ENCODE measurements at places on chromosomes 11 and 22.

GRCh38 chr11:34897171-34897870 lies 18.9 kb downstream of the APIP start:
- DNase-seq, result no peak

DNA sequence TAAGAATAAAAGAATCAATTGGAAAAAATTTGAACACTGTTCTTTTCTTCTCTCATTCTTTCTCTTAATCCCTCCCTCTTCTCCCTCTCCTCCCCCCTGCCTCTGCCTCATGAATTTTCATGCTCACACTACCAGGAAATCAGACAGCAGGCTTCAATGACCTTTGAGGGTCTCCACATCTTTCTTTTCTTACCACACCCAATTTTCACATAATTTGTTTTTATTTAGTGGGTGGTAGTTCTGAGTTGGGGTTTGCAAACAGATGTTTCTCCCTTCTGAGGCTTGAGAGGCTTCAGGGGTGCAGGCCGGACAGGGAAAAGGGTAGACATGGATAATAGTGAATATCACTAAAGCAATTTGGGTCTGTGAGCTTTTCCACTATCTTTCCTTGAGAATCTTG lies 95.5 kb downstream of the SPATA19 start:
- DNase-seq, result no peak

DNA sequence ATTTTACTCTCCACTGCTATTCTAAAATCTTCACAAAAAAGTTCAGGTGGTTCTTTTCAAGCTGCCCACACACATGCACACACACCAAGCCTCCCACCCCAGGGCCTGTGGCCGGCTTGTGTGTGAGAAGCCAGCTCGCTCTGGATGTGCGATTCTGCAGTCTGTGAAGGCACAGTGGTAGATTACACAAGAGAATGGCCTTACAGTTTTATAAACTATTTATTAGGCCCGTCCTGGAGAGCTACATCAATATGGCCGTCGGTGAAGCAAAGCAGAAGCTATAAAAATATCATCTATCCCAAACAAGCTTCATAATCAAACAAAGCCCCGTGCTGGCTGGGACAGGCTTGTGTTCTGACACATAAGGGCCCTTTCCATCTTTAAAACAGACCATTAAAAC lies 240.5 kb downstream of the OPCML start:
- DNase-seq, result no peak

DNA sequence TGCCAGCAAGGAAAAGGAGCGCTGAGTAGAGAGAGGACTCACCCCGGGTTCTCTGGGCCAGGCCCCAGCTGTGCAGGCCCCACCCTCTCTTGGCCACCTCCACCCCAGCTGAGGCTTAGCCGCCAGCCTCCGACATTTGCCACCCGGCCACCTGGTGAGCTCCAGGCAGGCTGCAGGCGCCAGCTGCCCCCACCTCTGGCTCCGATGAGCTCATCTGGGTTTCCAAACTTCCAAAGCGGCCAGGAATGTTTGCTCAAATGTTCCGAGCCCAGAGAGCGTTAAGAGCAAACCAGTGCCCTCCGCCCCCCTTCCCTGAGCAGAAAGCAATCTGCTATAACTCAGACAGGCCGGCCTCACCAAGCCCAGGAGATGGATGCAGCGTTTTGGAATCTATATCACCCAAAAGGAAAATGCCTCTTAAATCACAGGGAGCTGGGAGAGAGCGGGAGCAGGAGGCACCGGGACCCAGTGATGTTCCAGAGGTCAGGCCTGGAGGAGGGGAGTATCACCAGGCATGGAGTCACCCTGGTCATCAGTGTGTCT lies 9.1 kb upstream of the MN1 start:
- no peak for DNase-seq

DNA sequence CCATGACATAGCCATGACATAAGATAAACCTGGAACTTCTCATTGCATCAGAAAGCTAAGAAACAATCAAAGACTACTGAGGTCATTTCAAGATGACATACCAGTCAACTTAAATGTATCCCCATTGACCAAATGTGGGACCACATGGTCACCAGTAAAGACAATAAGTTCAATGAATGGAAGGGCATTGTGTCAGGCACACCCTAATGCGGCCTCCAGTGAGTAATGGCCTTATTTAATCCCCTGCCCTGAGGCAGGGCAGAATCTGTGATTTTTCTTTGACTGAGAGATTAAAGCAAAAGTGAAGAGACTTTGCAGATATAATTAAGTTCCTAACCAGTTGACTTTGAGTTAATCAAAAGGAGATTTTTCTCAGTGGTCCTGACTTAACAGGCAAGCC lies 17.3 kb upstream of the SYT8 start:
- no peak for DNase-seq

GRCh38 chr11:4087551-4087950 lies 7.0 kb upstream of the RRM1 start:
- DNase-seq, result no peak

GRCh38 chr11:45960387-45961095 lies 38.1 kb downstream of the LARGE2 start:
- no peak for DNase-seq

DNA sequence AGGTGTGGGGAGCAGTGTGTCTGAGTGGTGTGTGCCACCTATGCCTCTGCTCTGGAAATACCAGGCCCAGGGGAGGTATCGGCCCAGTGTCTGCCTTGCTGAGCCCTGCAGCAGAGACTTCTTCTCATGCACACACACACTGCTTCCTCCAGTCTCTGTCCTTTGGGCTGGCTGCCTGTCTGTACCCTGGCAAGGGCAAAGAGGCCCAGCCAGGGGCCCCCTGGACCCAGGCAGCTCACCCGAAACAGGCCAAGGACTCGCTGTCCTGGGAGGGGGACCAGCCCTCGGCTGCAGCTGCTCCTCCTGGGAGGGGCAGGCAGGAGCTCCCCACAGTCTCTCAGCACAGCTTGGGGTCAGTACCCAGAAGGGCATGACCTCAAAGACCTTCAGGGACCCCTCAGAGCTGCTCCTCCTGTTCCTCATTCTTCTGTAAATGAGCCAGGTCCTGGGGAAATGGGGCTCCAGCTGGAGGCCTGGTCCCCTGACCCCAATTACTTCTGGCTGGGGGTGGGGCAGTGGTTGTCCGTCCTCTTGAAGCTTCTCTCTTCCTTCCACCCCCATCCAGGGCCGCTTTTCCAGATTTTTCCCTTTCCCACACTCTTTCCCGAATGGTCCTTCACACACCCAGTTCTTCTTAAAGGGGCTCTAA lies 24.5 kb upstream of the ALX4 start:
- DNase-seq, result no peak

DNA sequence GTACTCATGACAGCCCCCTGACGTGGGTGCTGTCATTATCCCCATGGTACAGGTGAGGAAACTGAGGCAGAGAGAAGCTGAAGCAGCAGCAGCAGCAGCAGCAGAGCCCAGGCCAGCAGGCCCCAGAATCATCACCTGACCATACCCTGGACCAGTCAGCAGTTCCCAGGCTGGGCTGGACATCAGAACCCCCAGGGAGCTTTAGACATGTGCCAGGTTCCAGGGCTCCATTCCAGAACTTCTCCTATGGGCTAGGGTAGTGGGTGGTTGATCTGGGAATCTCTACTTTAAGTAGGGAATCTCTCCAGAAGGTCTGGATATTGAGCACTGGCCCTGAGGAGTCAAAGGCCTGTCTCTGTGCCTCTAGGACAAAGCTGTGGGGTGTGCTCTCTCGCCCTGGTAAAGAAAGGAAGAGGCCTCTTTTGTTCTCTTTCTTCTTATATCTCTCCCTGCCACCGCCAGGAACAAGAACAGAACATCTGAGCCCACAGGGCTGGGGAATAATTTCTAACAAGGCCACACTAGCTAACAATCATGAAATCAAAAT lies 26.6 kb downstream of the MAFF start:
- no peak for DNase-seq

DNA sequence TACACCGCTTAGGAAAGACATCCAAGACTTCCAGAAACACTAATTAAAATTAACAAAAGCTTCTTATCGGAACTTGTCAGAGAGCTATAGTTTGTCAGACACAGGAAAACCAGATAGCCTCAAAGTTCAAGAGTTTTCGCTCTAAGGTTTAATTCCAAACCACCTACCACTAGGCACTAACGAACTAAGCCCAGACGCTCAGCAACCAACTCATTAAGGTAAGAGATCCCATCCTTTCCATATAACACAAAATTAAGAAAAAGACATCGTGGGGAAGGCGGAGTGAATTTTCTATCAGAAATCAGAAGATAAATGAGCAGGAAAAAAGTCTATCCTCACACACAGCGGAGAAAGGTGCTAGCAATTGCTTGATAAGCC lies 382 bp downstream of the IMMP1L start:
- no peak for DNase-seq

GRCh38 chr11:70087446-70088167 lies 9.5 kb downstream of the ANO1 start:
- no peak for DNase-seq

DNA sequence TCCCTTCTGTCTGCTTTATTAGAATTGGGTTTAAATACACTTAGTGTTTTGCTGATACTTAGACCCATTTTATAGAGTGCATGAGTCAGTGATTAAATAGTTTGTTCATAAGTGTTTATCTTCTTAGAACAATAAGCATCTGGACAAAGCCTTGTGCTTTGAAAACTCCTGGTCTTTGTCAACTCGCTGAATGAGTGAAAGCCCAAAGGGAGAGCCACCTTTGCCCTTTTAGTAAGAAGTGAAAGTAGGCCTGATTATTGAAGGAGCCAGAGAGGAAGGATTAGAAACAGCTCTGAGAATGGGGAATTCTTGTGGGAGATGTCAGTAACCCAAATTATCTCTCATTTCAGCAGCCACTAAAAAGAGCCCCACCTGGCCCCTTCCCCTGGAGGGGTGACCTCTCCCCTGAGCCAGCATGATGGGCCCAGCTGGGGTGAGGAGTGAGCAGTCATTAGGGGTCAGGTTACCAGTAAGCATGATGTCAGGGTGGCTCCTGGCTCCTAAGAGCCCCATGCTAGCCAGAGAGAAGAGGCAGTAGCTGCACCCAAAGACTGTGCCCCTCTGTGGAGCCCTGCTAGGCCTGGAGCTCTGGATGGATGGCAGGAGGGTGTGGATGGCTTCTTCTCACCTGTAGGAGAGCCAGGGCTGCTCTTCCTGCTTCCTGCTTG lies 125.1 kb upstream of the E2F8 start:
- no peak for DNase-seq

DNA sequence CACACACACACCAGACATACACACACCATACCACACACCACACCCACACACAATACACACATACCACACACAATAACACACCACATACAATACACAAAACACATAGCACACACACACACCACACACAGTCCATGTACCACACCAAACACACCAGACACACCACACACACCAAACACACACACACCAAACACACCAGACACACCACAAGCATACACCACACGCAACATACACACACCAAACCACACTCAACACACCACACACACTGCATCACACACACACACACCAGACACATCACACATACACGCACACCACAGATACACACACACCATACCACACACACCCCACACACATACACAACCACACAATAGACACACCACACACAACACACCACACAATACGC lies 54.8 kb downstream of the IGSF9B start:
- no peak for DNase-seq

- DNase-seq, result no peak
Measured at GRCh38 chr11:12876988-12877387, 132.1 kb upstream of the RASSF10 start.

- DNase-seq, result no peak
Measured at GRCh38 chr11:3046190-3046589, 11.0 kb downstream of the CARS1 start.

DNA sequence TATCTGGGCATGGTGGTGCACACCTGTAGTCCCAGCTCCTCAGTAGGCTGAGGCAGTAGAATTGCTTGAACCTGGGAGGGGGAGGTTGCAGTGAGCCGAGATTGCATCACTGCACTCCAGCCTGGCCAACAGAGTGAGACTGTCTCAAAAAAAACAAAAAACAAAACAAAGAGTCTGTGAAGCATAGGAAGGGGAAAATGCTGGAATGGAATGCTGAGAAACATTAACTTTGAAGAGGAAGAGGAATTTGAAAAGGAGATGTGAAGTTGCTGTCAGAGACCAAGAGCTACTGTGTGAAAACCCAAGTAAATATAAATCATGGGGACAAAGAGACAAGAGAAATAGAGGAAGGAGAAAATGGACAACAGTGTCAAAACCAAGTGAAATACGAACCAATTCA lies 455.1 kb upstream of the ARHGAP42 start:
- DNase-seq, result no peak

DNA sequence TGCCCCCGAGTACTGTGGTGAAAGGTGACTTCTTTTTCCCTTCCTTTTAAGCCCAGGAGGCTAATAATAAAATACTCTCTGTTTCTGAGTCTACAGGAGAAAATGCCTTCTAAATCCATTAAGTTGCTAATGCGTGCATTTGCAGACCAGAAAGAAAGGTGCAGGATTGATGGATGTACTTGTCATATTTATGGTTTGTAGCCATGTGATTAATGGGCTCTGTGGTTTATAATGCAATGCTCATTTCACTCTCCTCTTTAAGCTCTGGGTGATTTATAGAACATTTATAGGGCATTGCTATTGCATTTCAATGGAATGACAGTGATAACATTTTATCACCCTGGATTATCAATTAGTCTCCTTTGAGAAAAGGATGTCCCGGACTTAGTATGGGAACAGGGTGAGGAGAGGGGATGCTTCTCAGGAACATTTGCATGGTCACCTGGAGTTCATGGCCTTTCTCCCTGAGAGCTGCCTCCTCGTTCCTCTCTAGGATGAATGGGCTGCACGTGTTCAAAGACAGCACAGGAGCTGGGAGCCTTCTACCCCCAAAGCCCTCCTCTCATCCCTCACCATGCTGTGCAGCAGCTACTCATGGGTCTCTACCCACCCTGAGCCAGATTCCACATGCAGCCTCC lies 82.8 kb upstream of the HMGXB4 start:
- DNase-seq, result no peak

GRCh38 chr11:6900327-6900999 lies 8.2 kb upstream of the OR2D2 start:
- no peak for DNase-seq

DNA sequence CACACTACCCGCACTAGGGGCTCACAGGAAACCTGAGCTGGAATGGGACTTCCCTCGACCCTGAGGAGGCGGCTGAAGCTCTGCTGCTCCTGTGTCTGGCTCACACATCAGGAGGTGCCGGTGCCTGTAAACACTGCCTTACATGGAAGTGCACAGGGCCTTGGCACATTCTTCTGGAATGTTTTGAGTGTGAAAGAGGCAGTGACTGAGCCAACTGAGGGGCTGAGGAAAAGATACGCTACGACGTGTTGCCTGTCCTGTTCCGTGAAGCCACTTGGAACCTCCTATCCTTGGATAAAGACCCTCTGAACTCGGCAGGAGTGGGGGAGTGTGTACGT lies 10.5 kb downstream of the TXN2 start:
- no peak for DNase-seq

DNA sequence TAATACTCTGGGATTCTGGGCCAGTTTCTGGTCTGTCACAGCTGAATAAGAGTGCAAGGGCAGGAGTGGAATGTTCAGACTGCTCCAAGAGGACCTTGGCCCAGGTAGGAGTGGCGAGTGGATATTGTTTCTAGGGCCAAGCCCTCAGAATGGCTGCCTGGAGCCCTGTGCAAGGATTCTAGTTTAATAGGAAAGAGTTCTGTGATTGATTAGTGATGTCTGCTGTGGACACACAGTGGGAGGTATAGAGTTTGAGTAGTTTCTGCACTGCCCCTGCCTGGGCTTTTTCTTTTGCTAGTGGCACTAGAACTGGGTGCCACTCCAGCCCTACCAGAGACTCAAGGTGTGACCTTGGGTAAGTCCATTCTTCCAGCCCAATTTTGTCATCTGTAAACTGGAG lies 9.7 kb upstream of the MPPED1 start:
- DNase-seq, result no peak

All from right renal pelvis (tissue), 4 donors.